ENCODE measurements at places on chromosomes 11 and 22.

- DNase-seq: no peak
Observed at GRCh38 chr11:35803115-35803514, 140.5 kb downstream of the TRIM44 start.

DNA sequence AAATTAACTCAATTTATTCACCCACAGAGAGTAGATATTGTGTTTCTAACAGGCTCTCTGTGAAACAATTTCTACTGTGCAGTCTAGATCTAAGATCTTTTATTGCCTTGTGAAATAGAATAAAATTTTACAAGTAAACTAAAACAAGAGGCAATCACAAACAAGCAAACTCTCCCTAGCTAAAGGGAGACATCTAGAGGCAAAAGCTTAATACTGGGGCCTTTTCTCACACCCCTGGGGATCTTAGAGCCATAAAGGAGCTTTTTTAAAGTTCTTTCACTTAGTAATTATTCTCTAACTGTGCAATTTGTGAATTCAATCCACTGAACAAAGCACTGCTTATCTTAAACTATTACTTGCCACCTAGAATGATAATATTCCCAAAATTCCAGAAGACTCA is 19.7 kb downstream of the ALG9 start:
- DNase-seq: no peak

- DNase-seq: no peak
Observed at GRCh38 chr11:7098235-7098832, 9.5 kb downstream of the RBMXL2 start.

GRCh38 chr11:113729456-113729855 is 23.3 kb upstream of the TMPRSS5 start:
- no peak for DNase-seq

- no peak for DNase-seq
Observed at GRCh38 chr22:21659864-21660525, 5.8 kb upstream of the PPIL2 start.

GRCh38 chr11:94775567-94776327 is 7.6 kb downstream of the AMOTL1 start:
- DNase-seq: no peak

DNA sequence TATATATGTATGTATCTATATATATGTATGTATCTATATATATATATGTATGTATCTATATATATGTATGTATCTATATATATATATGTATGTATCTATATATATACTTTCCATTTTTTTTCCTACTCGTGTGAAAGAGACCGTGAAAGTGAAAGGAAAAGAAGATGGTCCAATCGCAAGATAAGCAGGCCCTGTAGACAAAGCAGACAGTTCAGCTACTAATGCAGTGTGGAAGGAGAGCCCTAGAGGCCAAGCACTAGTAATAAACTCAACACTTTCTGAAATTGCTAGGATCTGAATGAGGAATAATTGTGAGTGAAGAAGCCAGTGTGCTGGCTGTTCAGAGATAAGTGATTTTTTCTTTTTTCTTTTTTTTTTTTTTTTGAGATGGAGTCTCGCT is 47.2 kb downstream of the MCHR1 start:
- DNase-seq: no peak

- DNase-seq: no peak
Observed at GRCh38 chr11:92698742-92699141, 270.7 kb upstream of the MTNR1B start.

DNA sequence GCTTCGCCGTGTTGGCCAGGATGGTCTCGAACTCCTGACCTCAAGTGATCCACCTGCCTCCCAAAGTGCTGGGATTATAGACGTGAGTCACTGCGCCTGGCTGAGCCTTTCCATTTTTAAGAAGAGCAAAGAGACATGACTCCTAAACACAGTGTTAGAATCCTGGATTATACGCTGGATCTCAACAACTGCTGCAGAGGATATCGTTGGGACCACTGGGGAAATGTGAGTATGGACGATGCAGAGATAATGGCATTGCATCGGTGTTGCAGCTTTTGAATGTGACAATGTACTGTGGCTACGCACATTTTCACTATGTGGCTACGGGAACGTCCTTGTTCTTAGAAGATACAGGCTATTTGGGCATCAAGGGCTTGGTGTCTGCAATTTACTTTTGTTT is 6.2 kb downstream of the MRGPRF start:
- DNase-seq: no peak

GRCh38 chr22:46111645-46112306 is 38.5 kb upstream of the PPARA start:
- DNase-seq: peak; percentile 66

DNA sequence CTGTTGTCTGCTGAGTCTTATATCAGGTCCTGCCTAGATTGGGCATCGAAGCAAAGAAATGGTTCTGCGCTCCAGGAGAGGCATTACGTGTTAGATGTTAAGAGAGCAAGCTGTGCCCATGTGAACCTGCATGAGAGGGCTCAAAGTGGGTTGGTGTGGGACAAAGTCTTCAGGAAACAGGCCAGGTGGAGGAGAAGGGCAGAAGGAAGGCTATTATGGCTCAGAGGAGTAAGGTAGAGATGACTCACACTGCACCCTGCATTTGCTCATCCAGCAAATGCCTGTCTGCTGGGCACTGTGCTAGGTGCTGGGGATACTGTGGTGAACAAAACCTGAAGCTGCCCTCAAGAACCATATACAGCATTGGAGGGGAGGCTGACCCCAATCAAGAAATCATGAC is 5.8 kb downstream of the USP35 start:
- DNase-seq: no peak

DNA sequence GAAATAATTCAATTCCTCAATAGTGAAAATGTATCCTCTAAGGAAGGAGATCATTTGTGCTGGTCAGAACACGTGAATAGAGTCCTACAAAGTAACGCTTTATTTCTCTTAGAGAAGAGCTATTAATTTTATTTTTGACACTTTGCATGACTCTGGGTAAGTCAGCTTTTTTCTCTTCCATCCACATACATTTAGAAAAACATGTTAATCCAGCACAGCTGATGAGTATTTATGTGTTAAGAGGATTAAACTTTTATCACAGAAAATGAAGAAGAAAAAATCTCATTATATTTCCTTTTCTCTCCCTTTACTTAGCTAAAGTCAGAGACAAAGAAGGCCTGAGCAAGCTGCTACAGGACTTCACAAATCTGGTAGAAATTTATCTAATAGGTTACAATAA is 649.5 kb upstream of the CCDC179 start:
- DNase-seq: no peak

GRCh38 chr11:70065318-70066135 is 12.6 kb upstream of the ANO1 start:
- no peak for DNase-seq

- DNase-seq: peak; percentile 44
Observed at GRCh38 chr11:94544646-94545263, 1.0 kb downstream of the FUT4 start.

DNA sequence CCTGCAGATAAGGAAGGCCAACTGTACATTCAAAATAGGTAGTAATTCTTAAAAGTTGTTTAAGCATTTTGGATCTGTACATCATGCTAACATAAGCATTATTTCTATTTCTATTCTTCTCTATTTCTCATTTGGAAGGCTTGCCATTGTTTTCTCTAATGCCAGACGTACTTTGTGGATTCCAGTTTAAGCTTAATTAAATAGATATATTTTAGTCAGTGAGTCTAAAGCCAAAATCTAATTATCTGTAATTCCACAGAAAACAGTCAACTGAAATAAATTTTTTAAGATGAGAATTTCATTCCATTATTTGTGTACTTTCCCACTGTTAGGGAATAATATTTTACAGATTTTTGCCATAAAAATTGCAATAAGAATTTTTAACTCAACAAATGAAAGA is 123.0 kb downstream of the LUZP2 start:
- no peak for DNase-seq

- no peak for DNase-seq
Observed at GRCh38 chr11:22763166-22763565, 66.4 kb downstream of the SVIP start.

Measured in left hindlimb (tissue), 1 donor.